ENCODE measurements at places on chromosomes 4 and X.

DNA sequence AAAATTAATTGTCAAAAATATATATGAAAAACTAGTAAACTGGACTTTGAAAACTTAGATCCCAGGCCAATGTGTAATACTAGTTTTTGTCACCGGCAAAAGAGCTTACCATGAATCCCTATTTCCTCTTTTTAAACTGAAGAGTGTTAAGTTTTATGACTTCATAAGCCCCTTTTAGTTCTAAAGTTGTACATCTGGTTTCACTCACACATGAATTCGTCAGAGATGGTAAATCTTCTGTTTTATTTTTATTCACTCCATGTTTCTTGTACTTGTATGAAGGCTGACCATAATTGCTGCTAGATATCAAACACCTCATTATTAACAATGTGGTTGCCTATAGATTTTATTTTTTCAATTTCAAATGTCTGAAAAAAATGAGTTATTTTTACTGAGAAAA is 827.9 kb downstream of the PCDH7 start:
- no peak for DNase-seq

DNA sequence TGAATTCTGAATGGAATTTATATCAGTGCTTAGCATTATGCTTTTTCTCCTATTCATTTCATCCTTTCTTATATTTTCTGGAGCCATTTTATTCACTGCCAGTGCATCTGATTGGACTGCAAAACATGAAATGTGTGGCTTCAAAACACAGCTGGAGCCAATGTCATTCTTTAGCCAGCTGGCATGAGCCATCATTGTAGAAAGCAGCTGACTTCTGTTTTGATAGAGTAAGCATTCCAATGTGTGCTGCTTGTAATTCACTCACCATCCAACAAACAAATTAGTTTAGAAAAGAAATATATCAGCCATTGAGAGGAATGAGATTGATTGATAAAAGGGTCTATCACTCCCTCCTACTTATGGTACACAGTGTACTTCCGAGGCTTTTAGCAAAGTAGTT is 2616.0 kb downstream of the ARAP2 start:
- no peak for DNase-seq

- no peak for DNase-seq
These were observed 78.2 kb downstream of the MAOB start for GRCh38 chrX:43804021-43804420.

DNA sequence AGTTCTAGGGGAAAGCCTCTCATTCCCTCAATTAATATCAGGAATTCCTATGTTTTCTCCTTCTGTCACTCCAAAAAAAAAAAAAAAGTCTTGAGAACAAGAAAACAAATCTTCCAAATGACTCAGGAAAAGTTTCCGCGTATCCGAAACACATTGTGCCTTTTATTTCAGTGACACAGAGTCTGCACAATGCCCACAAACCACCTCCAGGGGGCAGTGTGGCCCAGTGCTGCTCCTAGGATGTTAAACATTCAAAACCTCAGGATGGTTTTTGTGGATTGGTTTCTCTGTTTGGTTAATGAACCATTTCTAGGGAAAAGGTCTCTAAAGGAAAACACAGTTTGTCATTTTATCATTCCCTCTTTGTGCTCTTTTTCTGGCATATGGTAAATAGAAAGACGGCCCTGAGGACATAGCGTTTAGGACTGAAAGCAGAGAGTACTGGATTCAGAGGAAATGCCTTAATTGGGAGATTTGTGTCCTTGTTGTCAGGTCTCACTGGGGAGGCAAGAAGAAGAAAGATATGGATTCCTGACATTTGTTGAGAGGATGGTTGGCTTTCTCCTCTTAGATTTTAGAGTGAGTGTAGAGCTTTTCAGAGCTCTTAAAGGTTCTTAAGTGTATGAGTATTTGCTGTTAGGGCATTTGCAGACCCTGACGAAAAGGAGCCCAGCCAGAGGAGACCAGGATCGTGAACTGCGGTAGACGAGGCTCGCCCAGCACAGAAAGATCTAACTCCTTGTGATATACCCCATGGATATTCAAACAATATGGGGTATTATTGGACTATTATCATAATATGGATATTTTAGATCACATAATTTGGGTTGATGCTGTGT is 65.7 kb upstream of the MAP9 start:
- peak; percentile 76 for DNase-seq

DNA sequence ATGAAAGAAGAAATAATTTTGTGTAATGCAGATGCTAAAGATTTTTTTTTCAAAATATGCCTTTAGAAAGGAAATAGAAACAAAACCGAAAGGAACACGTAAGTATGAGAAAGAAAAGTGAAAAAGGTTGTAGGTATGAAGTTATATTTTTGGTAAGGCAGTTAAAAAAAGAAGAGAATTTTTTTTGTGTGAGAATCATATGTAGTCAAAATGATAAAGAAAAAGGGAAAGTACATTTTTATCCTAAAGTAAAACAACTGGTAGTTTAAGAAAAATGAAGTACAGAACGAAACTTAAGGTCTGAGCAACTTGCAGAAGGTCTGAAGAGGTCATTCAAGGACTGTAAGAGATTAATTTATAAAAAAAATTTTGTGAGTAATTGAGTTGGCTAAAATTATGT is 164.0 kb upstream of the TRAM1L1 start:
- no peak for DNase-seq

DNA sequence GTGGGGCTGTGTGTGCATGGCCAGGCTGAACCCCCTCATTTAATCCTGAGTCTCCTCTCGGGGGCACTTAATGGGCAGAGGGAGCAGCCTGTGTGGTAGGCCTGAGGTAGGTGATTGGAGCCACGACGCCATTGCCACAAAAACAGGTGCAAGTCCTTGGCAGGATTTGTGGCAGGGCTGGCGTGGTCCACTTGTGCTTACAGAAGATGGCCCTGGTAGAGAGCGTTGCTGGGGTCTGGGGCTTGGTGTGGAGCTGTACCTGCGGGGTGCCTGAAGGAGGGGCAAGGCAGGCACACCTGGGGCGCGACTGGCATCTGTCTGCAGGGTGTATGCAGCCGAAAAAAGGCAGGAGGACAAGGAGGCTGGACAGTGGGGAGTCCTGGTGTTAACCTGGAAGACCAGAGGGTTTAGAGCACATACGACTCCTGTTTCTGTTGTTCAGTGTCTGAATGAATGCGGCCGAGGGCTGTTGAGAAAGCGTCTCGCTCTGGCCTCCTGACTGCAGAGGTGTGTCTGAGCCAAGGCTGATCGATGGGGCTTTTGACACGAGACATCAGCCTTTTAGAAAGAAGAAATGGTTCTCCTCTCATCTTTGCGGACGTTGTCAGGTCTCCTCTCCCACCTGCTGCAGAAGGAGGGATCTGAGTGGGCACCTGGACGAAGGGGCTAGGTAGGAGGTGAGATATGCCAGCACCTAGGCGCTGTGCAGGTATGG is 52.0 kb downstream of the TBC1D14 start:
- DNase-seq = no peak

DNA sequence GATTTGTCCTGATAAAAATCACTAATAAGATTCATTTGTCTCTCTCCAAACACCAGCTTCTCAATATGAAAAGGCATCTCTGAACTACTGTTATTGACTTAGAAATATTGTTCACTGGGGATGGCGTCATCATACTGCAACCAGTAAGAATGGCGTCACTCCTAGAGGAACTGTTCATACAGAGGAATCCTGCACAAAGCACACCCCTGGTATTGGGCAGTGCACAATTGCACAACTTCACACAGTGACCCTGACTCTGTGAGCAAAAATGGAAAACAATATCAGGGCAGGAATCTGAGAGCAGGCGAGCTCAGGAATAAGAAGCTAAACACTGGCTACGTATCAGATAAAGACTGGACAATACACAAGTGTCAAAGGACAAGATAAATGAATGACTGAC is 66.7 kb upstream of the PNPLA4 start:
- no peak for DNase-seq

DNA sequence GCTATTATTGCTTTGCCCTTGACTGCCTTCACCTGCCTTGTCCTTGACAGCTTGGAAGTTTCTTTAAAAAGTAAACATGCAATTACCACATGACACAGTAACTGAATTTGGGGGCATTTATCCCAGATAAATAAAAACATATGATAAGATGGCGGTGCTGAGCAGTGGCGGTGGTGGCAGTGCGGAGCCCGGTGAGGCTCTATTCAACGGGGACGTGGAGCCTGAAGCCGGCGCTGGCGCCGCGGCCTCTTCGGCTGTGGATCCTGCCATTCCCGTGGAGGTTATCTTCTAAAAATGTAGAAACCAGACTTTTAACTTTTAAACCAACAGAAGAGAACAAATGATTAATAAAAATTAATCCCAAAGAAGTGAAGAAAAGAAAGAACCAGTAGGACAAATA is 59.7 kb upstream of the ZDHHC15 start:
- no peak for DNase-seq

DNA sequence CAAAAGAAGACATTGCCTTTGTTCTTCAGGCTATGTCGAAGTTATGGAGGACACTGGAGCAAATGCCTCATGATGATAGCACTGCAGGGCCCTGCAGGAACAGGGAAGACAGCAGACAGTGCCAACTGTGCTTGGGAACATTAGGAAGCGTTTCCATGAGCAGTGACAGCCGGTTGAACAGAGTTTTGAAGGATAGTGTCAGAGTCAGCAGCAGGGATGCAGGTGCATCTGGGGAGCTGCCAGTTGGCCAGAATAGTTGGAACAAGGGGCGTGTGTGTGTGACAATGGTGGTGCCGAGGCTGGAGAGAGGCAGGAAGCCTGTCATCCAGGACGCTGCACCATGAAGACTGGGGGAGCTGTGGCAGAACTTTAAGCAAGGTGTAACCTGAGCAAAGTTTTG is 88.6 kb downstream of the SHROOM3 start:
- no peak for DNase-seq

GRCh38 chr4:136637071-136637777 is 895.1 kb downstream of the PCDH18 start:
- DNase-seq = no peak

GRCh38 chr4:79852305-79852730 is 220.7 kb downstream of the ANTXR2 start:
- DNase-seq = no peak

DNA sequence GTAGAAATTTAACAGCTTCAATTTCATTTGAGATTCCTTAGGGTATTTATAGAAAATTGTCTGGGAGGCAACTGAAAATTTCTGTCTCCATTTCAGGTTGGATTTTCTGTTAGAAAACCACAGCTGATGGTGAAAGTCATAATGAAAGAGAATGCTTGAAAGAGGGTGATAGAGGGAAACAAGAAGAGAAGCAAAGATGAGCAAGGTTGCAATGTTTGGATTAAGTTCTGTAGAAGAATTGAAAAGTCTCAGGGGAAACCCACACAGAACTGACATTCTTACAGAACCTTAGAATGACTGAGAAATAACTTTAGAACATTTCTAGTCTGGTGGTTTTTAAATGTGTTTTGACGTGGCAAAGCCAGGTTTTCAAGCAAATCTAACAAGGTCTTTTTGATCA is 14.7 kb downstream of the GBA3 start:
- no peak for DNase-seq

- no peak for DNase-seq
These were observed 270.2 kb upstream of the TAPT1 start for GRCh38 chr4:16496501-16496900.

- no peak for DNase-seq
These were observed 2.3 kb downstream of the P2RY4 start for GRCh38 chrX:70257423-70258288.

GRCh38 chr4:155005395-155006090 is 202.9 kb upstream of the NPY2R start:
- no peak for DNase-seq

GRCh38 chr4:188727746-188728145 is 588.5 kb downstream of the TRIML1 start:
- no peak for DNase-seq

DNA sequence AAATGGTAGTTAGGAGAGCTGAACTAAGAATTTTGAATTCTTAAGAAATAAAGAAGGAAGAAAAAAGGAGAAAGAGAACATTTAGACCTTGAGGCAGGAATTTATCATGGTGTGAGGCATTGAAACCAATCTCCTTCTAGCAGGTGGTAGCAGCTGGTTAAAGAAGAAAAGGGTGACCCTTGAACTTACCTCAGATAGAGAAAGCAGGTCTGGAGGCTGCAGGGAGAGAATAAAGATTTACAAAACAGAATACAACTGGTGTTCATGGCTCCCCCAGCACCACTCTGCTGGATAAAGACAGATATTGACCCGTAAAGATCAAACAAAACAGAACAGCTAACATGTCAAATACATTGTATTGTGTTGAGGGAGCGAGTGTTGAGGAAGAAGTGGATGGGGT is 56.0 kb downstream of the NCAPG start:
- no peak for DNase-seq

GRCh38 chr4:61024610-61025009 is 175.5 kb upstream of the ADGRL3 start:
- DNase-seq = no peak

DNA sequence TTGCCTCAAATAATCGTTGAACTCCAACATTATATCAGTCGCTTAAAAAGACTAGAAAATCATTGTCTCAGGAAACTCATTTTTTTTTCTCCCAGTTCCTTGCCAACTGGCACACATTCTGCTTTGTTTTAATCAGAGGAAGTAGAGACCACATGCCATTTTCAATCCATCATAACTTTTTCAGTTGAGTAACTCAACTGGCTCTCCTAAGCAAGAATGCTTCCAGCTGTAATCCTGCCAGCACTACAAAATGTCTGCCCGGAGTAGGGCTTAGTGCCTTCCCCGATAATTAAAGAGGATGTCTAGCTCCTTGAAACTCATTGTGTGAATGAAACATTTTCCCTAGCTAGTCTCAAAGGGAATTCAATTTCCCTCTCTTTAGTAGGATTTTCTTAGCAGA is 33.0 kb downstream of the FREM3 start:
- no peak for DNase-seq

DNA sequence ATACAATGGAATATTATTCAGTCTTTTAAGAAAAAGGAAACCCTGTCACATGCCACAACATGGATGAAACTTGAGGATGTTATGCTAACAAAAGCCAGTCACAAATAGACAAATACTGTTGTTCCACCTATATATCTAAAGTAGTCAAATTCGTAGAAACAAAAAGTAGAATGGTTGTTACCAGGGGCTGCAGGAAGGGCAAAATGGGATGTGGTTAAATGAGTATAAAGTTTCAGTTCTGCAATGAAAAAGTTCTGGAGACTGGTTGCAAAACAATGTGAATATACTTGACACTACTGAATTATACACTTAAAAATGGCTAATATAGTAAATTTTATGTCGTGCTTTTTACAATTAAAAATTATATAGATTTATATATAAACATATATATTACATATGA is 12.2 kb downstream of the SPOCK3 start:
- DNase-seq = no peak

- no peak for DNase-seq
These were observed 367.8 kb upstream of the RASGEF1B start for GRCh38 chr4:81839347-81840042.

DNA sequence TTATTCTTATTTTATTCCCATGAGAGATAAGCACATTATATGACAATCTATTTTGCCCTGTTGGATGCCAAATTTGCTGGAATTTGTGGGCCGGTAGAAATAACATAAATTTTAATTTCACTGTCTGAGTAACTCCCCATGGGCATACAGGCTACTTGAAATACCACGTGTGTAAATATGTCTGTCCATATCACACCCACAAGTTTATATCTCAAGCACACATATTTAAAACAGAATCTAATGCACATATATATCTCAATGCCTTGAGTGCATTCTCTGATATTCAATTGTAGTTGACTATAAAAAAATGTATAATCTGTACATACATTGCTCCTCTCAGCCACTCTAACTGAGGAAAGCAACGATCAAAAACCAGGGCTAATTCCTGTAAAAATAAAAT is 51.2 kb downstream of the PPARGC1A start:
- no peak for DNase-seq

Measured in stimulated activated CD4-positive, alpha-beta T cell treated with anti-CD3 and anti-CD28 coated beads, Interleukin-2, amount 100 ng/mL, for 24 hours (primary cell).